ENCODE measurements at places on chromosomes 7 and 10. TPM values are rescaled to one million over a fixed set of nuclear protein-coding genes. Genes with fewer than 3 reads are reported as not detected.

The CALHM1 gene
- not detected for total RNA-seq

The LOXL4 gene
- 1.0 TPM for total RNA-seq

DNA sequence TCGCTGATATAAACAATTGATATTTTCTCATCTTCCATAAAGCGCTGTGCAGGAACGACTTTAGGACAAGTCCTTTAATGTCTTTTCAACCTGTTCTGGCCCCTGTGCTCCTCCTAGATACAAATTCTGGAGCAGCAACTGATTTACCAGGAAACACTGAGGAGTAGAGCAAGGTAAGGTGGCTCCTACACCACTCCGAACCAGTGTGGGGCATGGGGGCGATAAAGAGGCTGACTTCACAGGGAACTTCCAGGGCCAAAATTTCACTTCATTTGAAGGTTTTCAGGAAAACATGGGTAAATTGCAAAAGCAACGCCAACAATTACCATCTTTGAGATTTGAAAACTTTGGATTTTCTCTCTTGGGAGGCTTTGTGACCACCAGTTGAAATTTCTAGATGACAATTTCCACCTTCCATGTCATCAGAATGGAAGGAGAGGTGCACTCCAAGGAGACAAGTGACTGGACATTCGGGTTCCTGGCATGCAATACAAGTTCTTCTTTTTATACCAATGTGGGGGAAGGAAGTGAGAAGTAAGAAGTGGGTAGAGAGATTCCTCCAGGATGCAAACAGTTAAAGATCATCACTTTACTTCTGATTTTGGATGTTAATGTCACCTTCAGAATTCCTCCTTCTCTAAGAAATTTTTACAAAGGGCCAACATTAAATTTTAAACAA, 118.5 kb downstream of the FAM107B start:
- no peaks in the 10 kb centered on the region for H3K36me3 ChIP-seq
- H3K4me3 ChIP-seq, result no peak overlapping the region
- no peaks in the 10 kb centered on the region for H3K27me3 ChIP-seq
- DNase-seq, result no peak

DNA sequence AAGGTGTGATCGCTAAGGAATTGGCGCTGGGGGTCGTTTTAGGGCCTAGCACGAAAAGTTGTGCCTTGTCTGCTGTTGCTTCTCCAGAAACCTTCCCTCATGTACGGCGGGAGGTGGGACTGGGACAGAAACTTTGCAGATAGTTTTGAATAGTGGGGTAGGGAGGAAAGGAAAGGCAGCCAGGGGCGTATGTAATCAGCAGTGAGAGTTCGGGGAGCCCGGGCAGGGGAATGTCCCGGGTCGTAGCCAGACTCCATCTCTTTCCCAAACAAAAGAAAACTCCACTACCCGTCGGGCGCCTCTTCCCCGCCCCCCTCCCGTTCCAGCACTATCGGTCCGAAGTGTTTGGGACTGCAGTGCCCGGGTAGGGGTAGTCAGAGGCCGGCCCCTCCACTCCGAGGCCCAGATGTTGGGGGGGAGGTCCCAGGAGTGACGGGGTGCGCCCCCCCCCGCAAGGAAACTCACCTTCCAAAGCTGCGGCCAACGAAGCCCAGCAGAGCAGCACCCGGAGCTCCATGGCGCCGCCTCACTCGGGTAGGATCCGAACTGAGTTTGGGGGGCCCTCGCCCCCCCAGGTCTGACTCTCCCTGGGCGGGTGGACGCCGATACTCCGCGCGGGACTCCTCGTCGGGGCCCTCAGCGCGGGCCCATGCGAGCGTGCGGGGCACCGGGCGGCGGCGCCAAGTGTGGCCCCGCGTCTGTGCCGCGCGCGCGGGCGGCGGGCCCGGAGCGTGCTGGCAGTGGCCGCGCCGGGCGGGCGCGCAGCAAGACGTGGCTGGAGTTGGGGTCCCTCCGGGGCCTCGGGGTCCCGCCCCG, 601 bp downstream of the EPHB4 start:
- peak overlapping the region; percentile 72 for H3K4me3 ChIP-seq
- DNase-seq, result no peak
- peak overlapping the region; percentile 86 for H3K27ac ChIP-seq
- H3K36me3 ChIP-seq, result peaks cover 16% of the 10 kb centered on the region
- peaks cover 11% of the 10 kb centered on the region for H3K27me3 ChIP-seq

The IQUB gene
- total RNA-seq, result 0.47 TPM

DNA sequence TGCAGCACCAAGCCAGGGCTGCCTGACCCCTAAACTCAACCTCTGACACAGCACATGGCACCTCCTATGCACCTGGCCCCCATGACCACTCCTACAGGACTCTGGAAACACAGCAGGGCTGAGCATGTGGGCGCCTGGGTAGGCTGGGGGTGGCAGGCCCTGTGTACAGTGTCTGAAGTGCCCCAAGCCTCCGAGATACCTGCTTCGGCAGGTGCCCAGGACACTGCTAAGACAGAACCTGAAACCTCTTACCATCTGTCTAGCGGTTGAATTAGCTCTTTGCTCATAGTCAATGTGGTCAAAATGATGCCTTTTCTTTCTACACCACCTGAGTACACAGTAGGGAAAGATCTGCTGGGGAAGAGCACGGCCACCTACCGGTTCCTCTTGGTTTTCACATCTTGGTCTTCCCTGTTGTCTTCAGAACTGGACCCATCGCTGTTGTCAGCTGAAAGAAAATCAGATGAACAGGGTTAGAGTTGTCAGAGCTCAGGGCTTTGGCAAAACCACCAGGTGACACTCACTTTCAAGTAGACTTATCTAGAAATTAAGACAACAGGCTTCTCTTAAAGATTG, 177.4 kb downstream of the TCERG1L start:
- peaks cover 8% of the 10 kb centered on the region for H3K27me3 ChIP-seq
- H3K27ac ChIP-seq, result no peak overlapping the region
- DNase-seq, result no peak
- no peaks in the 10 kb centered on the region for H3K36me3 ChIP-seq
